ENCODE measurements at places on chromosomes 4 and X.

- DNase-seq = peak; percentile 26
Measured at GRCh38 chrX:22748093-22748999, 251.4 kb upstream of the DDX53 start.

DNA sequence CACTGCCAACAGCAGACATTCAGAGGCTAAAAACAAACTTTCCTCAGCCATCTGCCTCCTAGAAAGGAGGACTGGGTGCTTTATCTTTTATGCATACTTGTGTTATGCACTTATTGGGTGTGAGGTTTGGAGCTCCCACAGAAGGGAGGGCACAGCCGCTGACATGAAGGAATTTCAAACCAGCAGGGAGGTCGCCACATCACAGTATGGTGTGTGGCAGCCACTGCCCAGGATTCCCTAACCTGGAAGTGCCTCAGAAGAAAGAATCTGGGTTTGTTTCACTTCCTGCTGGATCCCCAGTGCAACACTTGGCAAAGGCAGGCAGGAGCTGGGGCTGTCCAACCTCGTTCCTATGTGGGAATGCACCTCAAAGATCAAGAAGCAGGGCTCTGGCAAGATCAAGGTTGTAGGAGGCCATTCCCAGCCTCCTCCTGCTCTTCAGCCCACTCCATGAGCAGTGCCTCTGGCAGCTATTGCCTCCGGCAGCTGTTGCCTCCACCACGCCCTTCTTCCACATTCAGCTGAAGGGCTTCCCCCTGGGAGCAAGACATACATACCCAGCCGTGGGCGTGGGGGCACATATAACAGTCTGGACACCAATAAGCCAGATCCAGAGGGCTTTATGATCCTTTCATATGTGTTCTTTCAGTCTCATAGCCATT lies 109.0 kb upstream of the MAMLD1 start:
- DNase-seq = no peak

GRCh38 chr4:145131848-145132247 lies 33.7 kb downstream of the ABCE1 start:
- no peak for DNase-seq

DNA sequence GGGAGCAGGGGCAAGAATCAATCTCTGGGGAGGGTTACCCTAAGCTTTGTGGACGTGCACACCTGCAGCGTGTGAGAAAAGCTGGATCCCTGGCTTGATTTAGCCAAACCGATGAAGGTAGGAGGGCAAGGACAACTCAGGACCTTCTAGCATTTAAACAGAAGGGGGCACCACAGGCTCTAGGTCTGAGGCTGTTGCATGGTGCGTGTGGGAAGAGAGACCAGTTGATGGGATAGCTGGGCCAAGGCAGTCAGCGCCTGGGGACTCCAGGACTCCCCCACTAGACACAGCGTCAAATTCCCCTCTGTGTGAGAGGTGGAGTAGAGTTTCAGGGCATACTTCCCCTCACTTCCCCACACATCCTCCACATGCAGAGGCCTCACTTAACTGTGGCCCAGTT lies 4.3 kb downstream of the GABRQ start:
- DNase-seq = no peak

- DNase-seq = no peak
Measured at GRCh38 chr4:7947927-7948326, 8.3 kb upstream of the AFAP1 start.

DNA sequence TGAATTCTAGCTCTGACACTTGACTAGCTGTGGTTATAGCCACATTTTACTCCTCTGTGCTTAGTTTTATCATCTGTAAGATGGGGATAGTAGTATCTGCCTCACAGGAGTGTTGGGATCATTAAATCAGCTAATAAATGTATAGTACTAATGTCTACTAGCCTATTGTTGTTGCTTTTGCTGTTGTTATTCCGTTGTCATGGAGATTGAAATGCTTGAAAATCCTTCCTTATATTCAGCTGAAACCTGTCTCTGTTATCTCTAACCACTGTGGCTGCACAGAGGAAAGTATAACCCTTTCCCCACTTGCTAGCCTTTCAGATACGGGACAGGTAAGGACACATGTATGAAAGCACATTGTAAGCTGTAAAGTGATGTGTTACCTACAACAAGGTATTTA lies 33.9 kb downstream of the CLCN5 start:
- no peak for DNase-seq

GRCh38 chr4:183436417-183436816 lies 8.0 kb upstream of the CDKN2AIP start:
- DNase-seq = no peak

DNA sequence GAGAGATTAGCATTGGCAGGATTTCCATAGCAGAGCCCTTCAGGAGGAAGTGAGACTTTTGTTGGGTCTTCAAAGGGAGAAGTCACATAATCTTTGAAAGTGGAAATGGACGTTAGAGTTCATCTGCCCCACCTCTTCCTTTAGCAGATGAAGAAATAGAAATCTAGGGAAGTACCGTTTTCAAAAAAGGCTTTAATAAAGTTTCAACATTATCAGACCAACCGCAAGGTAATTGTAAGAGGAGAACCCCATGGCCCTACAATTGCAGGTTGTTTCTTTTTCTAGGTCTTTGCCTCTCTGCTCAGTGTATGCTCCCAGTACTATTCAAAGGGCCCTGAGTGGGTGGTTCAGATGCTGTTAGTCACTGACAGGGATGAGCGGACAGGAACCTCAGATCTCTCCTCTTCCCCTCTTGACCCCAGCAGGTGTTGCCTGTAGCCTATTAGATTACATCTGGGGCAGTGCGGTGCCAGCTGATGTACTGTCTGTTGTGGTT lies 48.6 kb upstream of the AP1S2 start:
- DNase-seq = no peak

GRCh38 chrX:148905400-148905799 lies 405.0 kb downstream of the AFF2 start:
- DNase-seq = no peak

- DNase-seq = no peak
Measured at GRCh38 chrX:15136795-15137194, 133.1 kb downstream of the ASB9 start.

GRCh38 chrX:10198254-10198653 lies 41.5 kb downstream of the CLCN4 start:
- DNase-seq = no peak

DNA sequence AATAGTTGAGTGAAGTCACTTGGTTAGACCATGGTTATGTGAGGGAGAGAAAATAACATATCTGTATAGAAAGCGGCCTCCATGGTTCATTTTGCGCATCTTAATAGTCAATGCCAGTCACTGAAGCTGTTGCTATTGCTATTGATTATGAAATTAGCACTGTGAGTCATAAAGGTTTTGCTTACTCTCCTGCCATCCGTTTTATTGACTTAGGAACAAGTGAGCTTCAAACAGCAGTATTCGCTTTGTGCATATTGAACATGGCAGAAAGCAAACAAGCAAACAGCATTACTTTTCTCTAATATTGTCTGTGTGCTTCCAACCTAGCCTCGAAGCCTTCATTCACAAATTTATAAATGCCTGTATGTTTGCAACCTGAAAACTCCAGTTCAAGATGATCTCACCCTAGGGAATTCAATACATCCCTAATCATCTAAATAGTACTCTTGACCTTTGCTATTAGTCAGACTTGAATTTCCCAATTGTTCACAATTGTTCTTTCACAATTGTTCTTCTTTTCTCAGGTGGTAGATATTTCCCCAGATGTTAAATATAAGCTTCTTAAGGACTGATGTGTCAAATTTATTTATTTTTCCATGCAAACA lies 55.9 kb upstream of the GABRA2 start:
- DNase-seq = no peak

- DNase-seq = no peak
Measured at GRCh38 chr4:139630991-139631390, 34.6 kb upstream of the MGST2 start.

DNA sequence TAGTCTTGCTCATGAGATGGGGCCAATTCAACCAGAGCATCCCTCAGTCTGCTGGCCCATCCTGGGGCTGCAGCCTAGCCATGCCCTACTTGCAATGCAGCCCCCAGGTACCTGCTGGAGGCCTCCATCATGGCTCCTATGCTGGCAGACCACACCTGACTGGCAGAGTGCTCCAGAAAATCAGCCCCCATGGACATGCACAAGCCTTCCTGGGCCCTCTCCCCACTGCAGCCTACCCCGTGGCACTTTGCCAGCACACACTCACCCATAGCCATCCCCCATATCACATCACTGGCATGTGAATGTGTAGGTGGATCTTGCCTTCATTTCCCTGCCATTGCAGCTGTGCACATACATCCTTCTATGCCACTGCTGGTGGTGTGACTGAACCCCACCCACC lies 381.8 kb downstream of the UBE2NL start:
- no peak for DNase-seq

DNA sequence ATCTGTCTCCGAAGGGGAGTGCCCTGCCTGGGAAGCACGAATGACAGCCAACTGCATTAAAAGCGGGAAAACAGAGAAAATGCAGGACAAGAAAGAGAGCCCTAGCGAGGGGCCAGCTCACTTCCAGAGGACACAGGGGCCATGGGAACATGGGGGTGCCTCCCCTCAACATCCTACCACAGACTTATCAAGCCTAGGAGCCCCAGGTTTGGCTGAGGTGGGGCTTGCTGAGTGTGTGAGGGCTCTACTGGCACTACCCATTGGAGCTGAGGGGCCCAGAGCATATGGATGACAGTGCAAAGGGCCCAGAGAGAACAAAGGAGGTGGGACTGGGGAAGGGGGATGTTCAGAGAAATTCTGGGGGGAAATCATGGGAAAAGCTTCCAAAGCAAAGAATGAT lies 101.8 kb downstream of the PJA1 start:
- no peak for DNase-seq

DNA sequence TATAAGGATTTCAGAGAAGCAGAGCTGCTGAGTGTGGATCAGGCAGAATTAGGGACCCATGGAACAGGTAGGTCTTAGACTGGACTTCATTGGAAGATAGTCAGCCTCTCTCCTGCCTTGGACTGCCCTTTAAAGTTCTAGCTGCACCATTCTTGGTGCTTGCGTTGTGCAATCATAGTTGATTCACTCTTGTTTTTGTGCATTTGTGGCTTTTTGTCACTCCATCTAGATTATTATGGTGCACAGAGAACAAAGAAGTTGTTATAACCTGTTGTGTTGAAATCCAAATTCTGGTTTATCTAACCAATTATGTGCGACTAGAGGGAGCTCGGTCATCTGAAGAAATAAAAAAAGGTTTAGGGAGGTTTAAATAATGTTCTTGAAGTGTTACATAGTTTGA lies 59.3 kb downstream of the JADE1 start:
- no peak for DNase-seq

- DNase-seq = no peak
Measured at GRCh38 chr4:107736037-107736436, 16.0 kb upstream of the PAPSS1 start.

- DNase-seq = no peak
Measured at GRCh38 chrX:74505437-74505836, 84.1 kb downstream of the SLC16A2 start.

GRCh38 chr4:151690876-151691275 lies 69.9 kb downstream of the GATB start:
- no peak for DNase-seq

GRCh38 chr4:77025643-77026321 lies 50.0 kb downstream of the CCNI start:
- no peak for DNase-seq

DNA sequence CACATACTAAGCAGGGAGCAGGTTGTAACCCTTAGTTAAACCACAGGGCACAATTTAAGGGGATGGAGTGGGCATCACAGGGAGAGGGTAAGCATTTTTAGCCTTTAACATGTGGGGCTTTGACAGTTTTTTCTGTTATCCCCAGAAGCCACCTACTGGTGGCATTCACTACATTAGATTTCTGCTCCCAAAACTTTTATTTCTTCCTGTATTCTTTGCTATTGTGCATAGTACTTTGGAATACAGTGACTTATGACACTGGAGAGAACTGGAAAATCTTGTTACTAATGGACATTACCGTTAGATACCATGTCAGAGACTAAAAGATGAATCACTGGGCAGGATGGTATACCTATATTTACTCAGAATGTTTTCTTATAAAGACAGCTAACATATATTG lies 7.3 kb downstream of the TRIM75 start:
- no peak for DNase-seq

- DNase-seq = no peak
Measured at GRCh38 chr4:142818031-142818430, 28.1 kb downstream of the INPP4B start.
